ENCODE measurements at places on chromosomes 6 and 20.

DNA sequence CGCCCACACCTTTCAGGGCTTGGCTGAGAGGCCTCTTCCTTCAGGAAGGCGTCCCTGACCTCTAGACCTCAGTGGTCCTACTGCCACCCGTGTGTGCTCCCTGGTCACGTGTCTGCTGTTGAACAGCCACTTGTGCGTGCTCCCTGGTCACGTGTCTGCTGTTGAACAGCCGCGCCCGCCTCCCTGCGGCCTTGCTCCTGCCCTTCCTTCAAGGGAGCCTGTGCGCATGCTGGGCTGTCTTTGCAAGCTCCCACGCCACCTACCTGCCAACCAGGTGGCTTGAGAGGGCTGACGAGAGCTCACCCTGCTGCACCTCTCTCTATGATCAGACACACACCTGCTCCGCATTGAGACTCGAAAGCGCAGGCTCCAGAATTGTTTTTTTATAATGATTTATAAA, 179.3 kb downstream of the BMP7 start:
- DNase-seq = no peak

- peak; percentile 83 for DNase-seq
Measured at GRCh38 chr6:136607932-136608772, 57.9 kb upstream of the MAP7 start.

DNA sequence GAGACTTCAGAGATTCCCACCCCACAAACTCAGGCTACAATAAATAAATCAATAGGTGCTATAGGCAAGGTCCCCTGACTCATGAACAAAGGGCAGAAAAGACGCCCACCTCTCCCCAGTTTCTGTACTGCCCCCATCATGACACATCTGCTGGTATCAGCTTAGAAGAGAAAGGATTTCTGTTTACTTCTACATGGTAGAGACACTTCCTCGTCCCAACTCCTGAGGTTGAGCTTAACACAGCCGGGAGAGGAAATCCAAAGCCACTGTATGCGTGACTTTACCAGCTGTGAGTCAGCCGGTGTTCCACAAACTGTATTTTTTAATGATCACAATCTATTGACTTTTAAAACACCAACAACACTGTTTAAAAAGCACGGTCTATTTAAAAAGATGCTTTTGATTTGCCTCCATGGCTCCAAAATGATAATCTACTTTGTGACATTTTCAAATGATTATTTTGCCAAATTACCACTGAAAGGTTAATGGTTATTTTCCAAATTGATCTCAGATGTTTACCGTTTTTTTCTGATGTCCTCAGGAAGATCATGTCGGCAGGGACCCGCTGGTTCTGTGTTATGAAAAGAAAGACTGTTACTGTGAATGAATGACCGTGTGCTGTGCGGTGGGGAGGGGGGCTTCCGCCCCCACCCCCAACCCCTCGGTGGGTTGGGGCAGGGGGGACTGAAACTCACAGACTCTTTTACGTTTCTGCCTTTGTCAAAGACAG, 72.5 kb downstream of the ATP9A start:
- peak; percentile 17 for DNase-seq

- DNase-seq = no peak
Measured at GRCh38 chr6:71486461-71486860, 197.8 kb downstream of the OGFRL1 start.

GRCh38 chr6:107047807-107048206, 19.8 kb downstream of the MTRES1 start:
- no peak for DNase-seq

DNA sequence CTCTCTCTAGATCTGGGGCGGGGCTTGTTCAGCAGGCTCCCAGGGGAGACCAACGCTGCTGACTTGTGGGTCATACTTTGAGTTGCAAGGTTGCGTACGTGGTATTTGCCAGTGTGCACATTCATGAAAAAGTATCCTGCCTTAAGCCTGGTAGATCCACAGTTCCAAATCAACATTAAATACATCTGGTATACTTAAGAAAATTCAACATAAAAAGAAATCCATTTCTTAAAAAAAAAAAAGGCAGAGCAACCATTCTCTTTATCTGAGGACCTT, 81.4 kb downstream of the SLC22A3 start:
- no peak for DNase-seq

DNA sequence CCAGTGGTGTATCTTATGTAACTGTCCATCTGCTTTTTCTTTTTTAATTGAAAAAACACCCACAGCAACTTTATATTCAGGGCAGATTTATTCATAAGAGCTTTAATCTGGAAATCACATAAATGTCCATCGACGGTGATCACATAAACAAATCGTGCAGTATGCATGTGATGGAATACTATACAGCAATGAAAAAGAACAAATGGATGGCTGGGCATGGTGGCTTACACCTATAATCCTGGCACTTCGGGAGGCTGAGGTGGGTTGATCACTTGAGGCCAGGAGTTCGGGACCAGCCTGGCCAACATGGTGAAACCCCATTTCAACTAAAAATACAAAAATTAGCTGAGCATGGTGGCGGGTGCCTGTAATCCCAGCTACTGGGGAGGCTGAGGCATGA, 39.1 kb downstream of the VSTM2L start:
- DNase-seq = no peak

- DNase-seq = no peak
Measured at GRCh38 chr20:36794116-36794474, 20.5 kb upstream of the DSN1 start.

GRCh38 chr20:10074513-10074912, 39.7 kb downstream of the ANKEF1 start:
- no peak for DNase-seq

- no peak for DNase-seq
Measured at GRCh38 chr6:37480951-37481534, 18.6 kb downstream of the CCDC167 start.

DNA sequence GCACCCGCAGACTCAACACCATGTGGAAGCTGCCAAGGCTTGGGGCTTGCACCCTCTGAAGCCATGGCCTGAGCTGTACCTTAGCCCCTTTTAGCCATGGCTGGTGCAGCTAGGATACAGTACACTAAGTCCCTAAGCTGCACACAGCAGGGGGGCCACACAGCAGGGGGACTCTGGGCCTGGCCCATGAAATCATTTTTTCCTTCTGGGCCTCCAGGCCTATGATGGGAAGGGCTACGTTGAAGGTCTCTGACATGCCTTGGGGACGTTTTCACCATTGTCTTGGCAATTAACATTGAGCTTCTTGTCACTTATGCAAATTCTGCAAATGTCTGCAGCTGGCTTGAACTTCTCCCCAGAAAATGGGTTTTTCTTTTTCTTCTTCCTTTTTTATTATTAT, 103.3 kb downstream of the SLC16A10 start:
- no peak for DNase-seq

DNA sequence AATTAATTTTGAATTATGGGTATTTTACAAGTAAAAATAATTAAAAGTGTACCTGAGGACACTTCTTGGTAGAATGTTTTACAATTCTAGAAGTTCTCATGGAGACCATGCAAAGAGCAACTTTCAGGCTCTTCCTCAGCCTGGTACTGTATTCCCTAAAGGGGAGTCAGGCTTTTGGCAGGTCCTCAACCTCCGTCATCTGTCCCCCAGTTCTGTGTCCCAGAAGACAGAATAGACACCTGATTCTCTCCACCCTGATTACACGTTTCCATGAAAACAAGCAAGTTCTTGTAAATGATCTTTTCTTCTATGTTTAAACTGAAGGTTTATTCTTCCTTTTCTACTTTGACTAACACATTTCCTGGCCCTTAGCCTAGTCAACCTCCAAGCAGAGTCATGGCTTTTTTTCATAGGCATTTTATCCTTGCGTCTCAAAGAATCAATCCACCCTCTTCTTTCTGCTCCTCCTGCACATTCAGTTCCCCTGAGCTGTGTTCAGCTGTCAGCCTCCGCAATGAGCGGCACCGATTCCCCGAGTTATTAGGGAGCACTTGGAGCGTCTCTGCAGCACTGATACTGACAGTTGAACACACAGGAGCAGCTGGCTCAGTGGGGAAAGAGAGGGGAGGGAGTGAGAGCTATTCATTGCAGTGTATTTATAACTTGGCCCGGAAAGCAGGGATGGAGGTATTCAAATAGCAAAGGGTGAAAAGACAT, 1082.4 kb upstream of the MAP3K7 start:
- no peak for DNase-seq

DNA sequence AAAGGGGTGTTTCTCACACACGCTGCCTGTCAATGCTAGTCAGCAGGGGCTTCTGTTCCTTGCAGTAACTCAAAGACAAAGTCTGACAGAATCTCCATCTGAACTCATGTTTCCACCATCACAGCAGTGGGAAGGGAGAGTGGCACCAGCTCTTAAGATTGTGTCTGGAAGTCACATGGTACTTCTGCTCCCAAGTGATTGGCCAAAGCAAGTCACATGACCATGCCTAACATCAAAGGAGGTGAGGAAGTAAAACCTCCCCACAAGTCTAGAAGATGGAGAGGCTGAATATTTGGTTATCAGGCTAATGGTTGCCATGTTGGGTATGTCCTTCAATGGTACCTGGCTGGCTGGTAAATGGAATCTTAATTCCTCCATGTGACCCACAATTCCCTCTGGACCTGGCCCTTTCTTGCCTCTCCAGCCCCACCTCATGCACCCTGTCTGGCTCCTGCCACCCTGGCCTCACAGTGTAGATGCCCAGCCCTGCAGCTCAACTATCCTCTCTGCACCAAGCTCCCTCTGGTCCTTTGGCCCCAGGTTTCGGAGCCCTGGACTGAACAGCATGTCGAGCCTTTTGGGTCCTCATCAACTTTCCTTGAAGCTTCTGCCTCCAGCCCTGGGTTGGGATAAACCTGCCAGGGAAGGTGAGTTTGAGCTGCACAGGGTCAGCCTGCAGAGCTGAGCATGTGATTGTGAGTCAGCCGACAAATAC, 51.0 kb upstream of the PMEPA1 start:
- DNase-seq = no peak

- no peak for DNase-seq
Measured at GRCh38 chr20:58137236-58137635, 91.2 kb downstream of the ANKRD60 start.

DNA sequence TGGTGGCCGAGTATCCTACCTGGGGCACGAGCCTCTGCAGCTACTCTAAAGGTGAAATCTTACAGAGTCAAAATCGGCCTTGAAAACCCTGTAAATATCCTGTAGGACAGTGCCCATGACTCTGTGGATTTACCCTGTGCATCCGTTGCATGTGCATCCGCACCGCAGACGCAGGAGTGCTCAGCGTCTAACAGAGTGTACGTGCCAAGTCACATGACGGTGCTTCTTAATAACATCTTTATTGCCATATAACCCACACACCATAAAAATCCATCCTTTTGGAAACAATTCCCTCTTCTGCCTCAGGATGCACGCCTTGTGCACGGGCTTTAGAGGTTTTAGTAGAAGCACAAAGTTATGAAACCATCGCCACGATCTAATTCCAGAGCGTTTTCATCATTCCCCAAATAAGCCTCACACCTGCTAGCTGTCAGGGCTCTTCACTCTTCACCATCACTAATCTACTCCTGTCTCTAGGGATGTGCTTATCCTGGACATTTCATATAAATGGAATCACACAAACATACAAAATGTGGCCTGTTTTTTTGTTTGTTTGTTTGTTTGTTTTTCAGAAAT, 384.5 kb upstream of the SULF2 start:
- DNase-seq = no peak

DNA sequence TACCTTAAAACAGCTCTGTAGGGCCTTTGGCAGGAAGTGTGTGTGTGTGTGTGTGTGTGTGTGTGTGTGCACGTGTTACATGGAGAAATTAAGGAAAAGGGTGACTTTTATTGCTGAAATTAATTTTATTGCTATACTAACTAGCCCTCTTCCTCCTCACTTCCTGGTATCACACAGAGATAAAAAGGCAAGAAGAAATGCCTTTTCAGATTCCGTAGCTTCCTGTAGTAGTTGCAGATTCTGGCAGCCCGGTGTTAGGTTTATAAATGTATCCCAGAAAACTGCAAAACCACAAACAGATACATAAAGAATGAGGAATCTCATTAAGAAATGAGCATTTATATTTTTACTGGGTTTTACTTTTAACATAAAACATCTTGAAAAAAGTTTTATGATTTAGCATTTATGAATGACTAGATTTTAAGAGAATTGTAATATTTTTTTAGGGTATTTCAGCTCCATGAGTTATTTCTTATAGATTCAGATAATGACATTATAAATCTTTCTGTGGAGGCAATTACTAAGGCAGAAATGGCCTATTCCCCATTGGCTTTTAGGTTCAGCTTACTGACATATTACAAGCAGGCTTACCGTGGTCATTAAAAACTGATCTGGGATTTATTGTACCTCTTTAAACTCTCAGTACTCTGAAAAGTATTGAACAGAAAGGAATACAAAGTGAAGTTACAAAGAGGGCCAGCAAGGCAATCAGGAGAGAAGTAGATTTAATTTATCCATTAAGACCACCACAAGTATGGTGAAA, 249.1 kb upstream of the TSHZ2 start:
- DNase-seq = no peak

DNA sequence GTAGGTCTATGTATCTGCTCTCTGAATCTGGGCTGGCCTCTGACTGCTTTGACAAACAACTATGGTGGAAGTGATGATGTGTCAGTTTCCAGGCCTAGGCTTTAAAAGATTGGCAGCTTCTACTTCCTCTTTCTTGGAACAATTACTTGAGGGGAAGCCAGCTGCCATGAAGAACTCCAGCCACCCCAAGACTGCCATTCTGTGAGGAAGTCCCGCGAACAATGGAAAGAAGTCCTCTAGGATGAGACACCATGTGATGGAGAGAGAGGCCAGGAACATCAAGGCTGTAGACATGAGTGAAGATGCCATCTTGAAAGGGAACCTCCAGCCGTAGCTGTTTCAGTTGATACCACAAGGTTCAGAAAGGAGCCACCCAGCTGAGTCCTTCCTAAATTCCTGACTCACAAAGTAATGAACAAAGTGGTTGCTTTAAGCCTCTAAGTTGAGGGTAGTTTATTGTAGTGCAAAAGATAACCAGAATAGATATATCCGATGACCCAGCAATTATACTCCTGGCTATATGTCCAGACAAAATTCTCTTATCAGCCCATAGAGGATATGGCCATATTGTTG, 15.3 kb upstream of the TCF15 start:
- DNase-seq = no peak

DNA sequence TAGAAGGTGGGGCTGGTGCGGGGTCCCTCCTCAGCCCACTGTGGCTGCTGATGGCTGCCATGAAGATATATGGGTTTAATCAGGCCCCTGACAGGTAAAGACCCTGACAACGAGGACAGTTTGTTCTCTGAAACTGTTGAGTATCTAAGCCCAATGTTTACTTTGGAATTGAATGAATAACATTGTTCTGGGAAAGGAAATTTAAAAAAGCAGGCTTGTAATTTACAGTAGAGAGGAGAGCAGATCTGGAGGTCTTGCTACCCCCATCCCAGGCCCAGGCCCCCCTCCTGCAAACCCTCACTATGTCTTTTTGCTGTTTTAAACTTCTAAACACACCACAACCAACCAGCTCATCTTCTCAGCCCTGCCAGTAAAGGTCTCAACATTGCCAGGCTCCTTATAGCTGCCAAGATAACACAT, 171.3 kb downstream of the CDC5L start:
- no peak for DNase-seq

DNA sequence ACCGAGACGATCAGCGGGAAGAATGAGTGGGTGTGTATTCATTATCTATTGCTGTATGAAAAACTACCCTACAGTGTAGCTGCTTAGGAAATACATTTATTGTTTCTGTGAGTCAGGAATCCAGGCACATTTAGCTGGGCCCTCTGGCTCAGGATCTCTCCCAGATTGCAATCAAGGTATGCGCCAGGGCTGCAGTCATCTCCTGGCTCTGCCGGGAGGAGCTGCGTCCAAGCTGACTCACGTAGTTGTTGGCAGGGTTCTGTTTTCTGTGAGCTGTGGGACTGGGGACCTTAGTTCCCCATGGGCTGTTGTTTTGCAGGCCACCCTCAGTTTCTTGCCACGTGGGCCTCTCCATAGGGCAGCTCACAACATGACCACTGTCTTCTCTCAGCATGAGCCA, 68.2 kb upstream of the FUCA2 start:
- DNase-seq = no peak

All from activated naive CD4-positive, alpha-beta T cell treated with Interleukin-2 at 50 U/mL for 16 hours (primary cell).